Nasal cavity respiratory epithelium epithelial cell of viscerocranial mucosa (primary cell): ENCODE measurements at places on chromosomes 16 and 17. TPM values are rescaled to one million over a fixed set of nuclear protein-coding genes. Genes with fewer than 3 reads are reported as not detected.

The MYOCD gene
- total RNA-seq = not detected in 2 replicates

The PIRT gene
- total RNA-seq = not detected in 2 replicates

The ZDHHC1 gene
- total RNA-seq = 1.4 and 5.3 TPM in 2 replicates

The CCL16 gene
- not detected in 2 replicates for total RNA-seq

The MLX gene
- total RNA-seq = 34.9 and 38.1 TPM in 2 replicates
